ENCODE measurements at places on chromosomes 11 and 22.

- DNase-seq, result peak; percentile 56
These were observed 60.4 kb downstream of the BMAL1 start for GRCh38 chr11:13338019-13338426.

DNA sequence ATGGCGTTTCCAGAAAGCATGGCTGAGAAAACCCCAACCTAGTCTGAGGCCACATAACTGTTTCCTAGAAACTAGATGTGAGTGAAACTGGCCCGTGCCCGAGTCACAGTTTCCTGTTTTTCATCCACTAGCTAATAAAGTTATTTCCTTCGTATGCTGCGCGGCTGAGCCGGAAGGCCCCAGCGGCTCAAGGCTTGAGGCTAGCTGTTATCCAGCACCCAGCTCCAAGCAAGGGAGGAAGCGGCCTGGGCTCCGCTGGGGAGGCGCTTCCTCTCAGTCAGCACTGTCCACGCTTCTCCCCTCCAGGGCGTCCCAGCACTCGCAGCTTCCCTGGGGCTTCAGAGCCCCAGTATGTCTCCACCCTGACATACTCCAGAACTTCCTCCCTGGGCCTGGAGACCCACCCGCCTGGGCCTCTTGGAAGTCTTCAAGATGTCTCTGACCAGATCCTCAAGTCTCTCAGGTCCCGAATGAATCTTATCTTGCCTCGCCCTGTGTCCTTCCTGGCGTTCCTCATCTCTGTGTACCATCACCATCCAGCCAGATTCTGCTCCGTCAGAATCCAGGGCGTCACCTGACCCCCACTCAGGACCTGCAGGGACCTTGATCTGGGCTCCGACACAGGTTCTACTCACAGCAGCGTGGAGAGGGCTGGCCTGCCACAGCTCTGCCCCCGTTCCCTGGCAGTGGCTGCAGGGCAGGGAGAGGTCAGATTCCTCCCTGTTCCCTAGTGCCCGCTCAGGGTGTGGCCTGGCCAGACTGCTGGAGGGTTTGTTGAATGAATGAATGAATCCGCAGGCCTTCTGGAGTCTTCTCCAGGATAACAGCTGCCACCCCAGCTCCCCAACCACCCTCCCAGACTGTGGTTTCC lies 81.9 kb downstream of the LRRC32 start:
- DNase-seq, result peak; percentile 59

DNA sequence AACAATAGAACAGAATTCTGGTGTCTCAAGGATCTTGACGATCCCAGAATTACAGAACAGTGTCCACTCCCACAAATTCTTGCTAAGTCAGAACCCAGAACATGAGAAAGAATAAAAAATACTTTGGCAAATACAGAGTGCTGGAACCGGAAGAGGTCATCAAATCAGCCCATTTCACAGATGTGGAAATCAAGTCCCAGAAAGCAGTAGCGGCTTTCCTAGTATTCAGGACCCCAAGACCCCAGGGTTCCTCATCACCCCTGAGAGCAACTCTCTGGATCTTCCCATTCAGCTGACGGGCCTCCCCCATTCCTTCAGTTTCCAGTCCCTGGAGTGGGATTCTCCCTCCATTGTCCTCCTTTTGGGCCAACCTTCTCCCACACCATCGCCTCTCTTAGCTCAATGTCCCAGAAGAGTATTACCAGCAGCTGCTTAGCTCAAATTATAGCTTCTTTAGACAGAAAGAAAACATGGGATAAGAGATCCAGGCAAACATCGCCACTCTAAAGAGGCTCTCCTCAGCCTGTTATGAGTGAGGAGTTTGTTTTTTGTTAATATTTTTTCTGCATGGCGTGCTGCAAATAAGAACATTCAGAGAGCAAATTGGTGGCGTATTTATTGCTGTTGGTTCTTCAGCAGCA lies 268.3 kb downstream of the MN1 start:
- DNase-seq, result no peak

DNA sequence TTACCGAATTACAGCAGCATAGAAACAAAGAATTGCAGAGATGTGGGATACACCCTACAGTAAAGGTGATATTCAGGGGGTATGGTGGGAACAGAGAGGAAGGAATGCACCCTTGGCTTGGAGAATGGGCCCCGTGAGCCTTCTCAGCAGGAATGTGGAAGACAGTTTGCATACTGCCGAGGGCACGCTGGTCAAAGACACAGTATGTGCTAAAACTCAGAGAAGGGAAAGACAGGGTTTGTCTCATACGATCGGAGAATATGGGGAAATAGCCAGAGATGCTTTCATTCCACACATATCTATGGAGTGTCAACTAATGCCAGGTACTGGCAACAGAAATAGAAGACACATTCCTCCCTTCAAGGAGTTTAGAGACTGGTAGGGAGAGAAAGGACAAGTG lies 36.9 kb downstream of the UBASH3B start:
- no peak for DNase-seq

- no peak for DNase-seq
These were observed 53.8 kb downstream of the LARGE1 start for GRCh38 chr22:33866511-33866910.

DNA sequence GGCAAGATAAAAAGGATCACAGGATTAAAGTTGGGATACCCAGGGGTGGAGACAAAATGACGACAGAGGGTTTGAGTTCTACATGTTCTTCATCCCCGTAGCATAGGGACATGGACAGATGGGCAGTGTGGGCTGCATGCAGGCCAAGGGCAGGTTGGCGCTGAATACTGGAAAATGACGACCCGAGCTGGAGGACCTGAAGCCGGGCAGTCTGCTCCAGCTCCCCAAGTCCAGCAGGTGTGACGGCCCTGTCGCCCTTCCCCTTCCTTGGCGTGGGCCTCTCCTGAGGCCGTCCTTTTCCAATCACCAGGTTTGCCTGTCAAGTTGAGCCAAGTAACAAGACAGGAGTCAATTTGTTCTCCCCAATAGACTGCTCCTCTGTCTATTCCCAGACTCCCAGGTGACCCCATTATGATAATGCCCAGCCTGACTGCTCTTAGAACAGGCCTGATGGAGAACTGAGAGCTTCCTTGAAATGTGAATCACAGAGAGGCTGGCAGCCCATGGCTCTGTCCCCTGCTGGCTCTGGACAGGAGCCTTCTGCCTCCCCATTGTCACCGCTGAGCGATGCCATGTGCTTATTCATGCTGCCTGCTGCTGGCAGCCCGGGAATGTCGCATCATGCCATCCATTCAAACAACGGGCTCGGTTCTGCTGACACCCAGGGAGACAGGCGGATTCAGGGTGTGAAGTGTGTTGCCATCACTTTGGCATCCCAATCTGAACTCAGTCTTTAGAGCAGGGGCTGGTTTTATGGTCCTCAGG lies 392.1 kb downstream of the NTM start:
- no peak for DNase-seq

DNA sequence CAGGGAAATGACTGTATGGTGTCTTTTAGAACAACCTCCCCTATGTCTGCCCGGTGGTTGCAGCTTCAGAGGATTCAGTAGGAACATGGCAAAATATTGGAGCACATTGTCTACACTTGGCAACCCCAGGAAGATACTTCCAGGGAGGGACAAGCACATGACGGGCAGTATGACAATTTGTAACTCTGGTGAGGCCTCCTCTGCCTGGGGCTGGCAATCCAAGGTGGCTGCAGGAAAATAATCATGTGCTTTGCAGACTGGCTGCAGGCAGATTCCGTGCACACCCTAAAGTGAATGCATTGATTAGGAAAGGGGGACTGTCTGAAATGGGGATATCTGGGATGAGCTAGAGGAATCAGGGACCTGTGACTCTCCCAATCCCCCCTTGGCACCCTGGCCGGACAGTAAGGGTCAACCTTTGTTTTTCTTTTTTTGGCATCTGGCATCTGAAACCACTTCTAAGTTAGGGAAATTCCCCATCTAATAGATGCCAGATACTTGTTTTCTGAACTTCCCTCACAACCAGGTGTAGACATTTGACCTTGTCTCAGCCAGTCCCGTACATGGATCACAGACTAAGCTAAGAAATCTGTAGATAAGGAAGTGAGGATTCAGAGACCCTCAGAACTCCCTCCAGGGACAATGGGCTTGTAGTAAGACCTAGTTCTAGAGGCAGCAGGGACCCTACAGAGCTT lies 10.5 kb upstream of the PHOX2A start:
- DNase-seq, result no peak

DNA sequence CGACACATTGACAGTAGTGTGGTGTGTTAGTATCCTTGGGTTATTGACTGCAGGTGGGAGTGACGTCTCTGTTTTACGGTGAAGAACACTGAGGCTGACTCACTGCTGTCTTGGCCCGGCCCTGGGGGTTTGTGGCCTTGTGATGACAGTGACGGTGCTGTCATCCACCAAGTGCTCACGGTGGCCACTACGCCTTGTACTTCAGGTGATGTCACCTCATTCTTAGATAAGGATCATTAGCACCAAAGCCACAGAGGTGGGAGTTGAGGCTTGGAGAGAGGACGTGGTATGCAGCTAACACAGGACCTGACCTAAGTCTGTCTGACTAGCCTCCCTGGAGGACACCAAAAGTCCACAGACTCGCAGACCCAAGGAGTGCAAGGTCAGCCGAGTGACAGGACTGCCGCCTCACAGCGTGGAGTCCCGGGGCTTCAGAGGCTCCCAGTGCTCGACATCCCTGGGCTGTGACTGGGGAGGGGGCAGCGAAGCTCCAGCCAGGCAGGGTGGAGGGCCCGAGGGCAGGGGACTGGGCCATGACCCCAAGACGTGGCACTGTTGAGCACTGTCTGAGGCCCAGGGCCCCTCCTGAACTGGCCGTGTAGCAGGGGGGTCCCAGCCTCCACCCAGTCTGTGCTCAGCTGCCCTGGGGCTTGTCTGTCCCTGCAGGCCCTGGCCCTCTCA lies 56.5 kb downstream of the NAT10 start:
- no peak for DNase-seq

GRCh38 chr11:111300569-111300968 lies 2.2 kb downstream of the POU2AF3 start:
- DNase-seq, result no peak

- peak; percentile 75 for DNase-seq
These were observed 35.1 kb upstream of the SUSD2 start for GRCh38 chr22:24146194-24146616.

DNA sequence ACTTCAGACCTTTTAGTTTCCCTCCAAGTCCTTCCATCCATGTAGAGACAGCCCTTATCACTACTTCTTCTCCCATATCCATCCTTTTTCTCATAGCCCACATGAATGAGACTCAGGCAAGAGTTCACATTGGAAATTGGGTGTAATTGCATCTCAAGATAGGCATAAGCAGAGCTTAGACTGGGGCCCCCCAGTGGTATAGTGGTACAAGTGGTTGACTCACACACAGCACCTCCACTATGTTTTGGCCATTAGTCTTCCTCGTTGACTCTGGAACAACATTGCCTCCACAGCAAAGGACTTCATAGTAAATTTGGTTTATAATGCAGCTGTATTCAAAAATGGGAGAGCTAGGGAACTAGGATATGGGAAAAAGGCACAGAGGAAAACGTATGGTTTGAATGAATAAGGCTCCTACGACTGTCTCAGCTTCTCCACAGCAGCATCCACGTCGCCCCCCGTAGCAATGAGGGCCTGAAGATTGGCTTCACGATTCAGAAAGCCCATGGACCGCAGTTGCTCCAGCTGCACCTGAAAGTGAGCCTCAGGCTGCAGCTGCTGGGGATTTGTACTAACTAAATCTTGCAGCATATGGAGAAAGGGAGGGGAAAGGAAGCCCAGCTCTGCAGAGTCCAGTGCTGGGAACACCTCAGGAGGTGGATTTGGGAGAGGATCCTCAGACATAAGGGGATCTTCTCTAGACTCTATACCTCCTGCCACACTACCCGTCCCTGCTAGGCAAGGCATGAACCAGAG lies 2.4 kb downstream of the UBQLN3 start:
- DNase-seq, result no peak

GRCh38 chr22:39675947-39676346 lies 105.4 kb downstream of the CACNA1I start:
- no peak for DNase-seq

GRCh38 chr11:77762426-77762825 lies 58.1 kb downstream of the RSF1 start:
- no peak for DNase-seq

- no peak for DNase-seq
These were observed 16.5 kb downstream of the CCND1 start for GRCh38 chr11:69657456-69657910.

- no peak for DNase-seq
These were observed 73.9 kb downstream of the CTTN start for GRCh38 chr11:70472240-70472639.

GRCh38 chr22:29625090-29625825 lies 21.8 kb downstream of the NF2 start:
- DNase-seq, result peak; percentile 40

- peak; percentile 62 for DNase-seq
These were observed 22.5 kb downstream of the CYTH4 start for GRCh38 chr22:37304595-37305343.

DNA sequence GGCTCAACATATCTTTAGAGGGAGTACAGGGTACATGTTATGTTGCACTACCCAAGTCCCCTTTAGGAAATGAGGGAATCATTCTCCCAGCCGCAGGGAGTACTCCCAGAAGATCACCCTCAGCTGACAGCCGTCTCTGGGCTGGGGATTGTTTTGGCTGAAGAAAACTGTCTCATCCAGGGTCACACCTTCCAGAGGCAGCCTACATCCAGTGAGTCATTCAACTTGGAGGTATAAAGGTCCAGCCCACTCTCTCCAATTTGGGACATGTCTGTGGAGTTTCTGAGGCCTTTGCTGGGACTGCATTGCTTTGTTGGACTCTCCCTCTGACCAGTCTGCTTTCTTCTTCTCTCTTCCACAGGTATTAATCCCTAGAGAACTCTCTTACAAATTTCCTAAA lies 42.1 kb downstream of the RASSF10 start:
- DNase-seq, result no peak

DNA sequence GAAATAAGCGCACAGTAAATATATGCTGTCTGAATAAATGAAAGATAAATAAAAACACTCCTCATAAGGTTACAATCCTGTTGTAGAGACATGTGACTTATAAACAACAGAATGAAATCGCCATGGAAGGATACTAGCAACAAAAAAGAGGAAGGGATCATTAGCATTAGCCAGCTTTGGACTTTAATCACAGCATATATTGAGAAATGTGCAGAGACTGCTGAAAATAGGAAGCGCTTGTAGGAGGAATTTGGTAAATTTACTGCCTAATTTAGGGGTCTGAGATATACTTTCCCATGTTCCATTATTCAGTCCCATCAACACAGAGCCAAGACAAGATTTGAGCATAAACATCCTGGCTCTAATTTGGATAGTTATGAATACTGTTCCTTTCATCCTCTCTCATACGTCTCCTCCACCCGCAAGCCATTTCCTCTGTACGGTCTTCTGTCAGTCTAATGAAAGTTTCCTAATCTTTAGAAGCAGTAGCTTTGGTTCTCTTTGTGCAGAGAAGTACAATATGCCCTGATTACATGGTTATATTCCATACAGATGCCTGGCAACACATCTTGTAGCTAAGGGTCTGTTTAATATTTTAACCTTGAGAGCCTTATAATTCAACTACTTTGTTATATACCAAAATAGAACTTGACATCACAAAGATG lies 37.1 kb upstream of the AKIP1 start:
- DNase-seq, result no peak

Measured in hepatic stellate cell (primary cell).